ENCODE measurements at places on chromosomes 12 and 14.

DNA sequence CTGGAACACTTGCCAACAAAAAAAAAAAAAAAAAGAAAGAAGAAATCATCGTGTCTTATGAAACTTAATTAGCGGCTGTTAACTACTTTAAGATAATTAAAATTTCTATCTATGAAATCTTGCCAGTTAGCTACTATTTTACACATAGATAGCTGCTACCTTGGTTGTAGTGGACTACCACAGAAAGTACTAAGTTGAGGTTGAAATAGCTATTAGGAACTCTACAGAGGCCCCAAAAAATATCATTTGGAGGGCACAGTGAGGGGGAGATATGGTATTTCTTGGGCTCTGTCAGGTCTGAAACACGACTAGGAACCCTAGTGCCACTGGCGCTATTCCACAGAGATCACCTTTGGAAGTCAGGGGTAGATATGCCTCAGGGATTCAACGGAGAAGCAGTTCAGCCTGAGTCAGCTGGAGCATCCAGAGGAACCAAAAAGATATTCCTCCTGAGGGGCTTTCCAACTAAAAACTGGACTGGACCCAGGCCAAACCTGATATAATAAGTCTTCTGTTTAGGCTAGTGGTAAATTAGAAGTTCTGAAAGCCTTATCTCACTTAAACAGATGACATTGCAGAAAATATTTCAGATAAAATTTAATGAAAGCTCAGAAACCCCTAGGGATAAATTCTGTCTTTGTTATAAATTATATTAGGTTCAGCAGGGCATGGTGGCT, 126.1 kb downstream of the EPS8 start:
- DNase-seq = no peak

GRCh38 chr12:132266370-132266769, 63.0 kb downstream of the GALNT9 start:
- DNase-seq = no peak

DNA sequence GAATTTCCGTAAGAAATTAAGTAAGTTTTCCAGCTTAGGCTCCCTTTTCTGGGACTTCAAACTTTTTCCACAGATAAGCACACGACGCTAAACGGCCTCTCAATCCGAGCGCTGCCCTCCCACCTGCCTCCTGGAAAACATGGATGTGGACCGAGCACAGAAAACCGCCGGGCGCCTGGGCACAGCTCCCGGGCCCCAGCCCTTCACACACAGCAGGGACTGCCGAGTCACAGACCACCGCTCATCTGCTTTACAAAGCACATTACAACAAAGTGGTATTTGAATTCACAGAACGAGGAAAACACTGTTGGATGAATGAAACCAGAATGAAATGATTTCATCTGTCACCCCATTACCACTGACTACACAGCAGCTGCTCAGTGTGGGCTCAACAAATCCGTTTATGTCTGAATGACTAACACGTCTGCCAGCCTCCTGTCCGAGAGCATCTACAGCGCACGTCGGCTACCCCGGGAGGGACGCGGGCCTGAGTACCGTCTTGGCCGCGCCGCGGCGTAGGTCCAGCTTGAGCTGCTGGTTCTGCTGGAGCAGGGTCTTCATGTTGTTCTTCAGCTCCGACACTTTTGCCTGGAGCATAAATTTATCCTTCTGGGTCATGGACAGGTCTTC, 13.1 kb upstream of the ANKLE2 start:
- no peak for DNase-seq

DNA sequence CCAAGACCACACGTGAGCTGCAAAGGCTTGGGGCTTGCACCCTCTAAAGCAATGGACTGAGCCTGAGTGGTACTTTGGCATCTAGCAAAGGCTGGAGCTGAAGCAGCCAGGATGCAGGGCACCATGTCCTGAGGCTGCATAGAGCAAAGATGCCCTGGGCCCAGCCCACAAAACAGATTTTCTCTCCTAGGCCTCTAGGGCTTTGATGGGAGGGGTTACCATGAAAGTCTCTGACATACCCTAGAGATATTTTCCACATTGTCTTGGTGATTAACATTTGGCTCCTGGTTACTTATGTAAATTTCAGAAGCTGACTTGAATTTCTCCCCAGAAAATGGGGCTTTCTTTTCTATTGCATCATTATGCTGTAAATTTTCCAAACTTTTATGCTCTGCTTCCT, 438.3 kb downstream of the SLC16A7 start:
- DNase-seq = no peak

DNA sequence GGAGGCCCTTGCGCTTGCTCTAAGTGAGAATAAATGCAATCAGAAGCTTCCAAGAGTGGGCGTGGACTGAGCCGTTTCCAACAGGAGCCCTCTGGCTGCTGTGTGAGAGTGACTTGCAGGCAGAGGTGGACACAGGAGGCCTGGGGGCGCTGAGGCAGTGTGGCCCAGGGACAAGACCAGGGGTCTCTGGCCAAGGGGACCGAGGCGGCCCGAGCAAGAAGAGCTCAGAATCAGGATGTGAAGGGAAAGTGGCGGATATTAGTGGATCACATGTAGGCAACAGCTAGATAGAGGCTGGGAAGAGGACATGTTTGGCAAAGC, 8.6 kb downstream of the RIMBP2 start:
- DNase-seq = no peak

DNA sequence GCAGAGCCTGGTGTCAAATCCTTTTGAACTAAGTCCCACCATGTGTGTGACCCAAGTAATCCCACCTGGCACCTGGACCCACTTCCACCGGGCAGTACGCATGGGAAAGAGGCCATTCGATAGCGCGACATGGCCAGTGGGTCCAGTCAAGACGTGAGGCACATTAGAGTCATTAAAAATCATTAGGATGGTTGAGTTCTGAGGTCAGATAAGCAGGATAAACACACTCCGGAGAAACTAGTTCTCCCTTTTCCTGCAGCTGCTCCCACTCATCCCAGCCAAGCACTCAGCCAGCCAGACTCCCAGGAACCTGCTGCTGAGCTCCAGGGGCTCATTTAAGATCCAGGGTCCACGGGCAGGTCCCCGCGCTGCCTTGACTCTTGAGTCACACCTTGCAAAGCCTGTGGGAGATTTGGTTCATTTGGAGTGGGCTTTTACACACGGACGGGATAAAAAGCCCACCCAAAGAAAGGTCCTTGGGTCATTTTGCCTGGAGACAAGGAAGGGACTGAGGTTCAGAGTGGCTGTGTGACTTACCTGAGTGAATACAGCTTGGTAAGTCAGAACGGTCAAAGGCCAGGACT, 313.9 kb downstream of the BCL11B start:
- DNase-seq = no peak

GRCh38 chr12:107079172-107080011, 14.0 kb downstream of the CRY1 start:
- DNase-seq = no peak

DNA sequence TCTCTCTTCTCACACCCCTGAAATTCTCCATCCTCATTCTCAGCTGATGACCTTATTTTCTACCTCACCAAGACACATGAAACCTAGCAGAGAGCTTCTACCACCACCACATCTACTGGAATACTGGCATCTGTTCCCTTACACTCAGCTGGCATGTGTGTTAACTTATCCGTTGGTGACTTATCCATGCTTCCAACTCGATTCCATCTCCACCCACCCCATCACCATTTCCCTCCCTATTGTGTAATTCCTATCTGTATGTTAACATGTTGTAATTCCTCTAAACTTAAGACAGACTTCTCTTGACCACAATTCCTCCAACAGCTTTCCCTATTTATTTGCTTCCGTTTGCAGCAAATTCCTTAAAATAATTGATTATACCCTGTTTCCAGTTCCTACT, 15.4 kb downstream of the C1S start:
- no peak for DNase-seq

DNA sequence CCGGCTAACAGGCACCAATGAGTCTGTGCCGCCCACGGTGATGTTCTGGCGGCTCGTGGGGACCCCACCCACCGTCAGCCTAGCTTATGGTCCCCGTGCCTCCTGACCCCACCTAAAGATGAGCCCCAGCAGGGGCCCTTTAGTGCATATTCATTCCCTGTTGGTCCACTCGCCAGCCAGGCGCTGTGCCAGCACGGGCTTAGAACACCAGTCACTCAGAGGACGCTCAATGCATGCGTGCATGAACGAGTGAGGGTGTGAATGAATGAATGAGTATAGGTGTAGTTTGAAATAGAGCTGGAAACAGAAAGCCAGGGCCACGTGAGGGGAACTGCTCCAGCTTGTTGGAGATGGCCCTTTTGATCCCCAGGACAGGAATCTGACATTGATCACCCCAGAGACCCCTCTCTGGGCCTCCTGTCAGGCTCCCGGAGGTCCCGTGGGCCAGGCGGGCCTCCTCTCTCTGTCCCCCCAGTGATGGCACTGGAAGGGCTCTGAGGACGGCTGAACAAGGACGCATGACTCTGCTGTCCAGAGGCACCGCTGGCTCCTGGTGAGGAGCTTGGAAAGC, 193.9 kb upstream of the C14orf180 start:
- DNase-seq = no peak

GRCh38 chr14:86639146-86639545, 1109.2 kb downstream of the FLRT2 start:
- DNase-seq = no peak

- no peak for DNase-seq
Observed at GRCh38 chr14:91171291-91171690, 57.4 kb downstream of the DGLUCY start.

DNA sequence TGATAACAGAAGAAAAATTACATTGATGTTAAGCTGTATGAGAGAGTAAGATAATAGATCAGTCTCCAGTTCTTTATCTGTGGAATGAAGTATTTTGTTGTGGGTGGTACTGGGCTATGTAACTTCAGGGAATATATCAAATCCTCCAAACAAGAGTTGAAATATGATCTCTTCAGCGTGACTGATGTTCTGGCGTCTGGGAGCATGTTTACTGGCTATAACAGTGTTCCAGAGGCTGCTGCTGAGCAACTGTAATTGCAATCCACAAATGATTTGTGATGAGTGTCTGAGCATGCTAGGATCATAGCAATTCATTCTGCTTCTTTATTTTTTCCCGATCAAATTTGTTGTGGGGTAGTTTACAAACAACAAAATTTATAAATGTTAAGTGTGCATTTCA, 18.6 kb upstream of the CCDC198 start:
- no peak for DNase-seq

- DNase-seq = no peak
Observed at GRCh38 chr14:26132061-26132645, 465.7 kb downstream of the NOVA1 start.
